RPMI7951 (cell line): ENCODE measurements at places on chromosomes 4 and X.

- peak; percentile 22 for DNase-seq
These were observed 721 bp upstream of the MAOA start for GRCh38 chrX:43655151-43656004.

- DNase-seq = no peak
These were observed 34.2 kb upstream of the TBC1D14 start for GRCh38 chr4:6875431-6875831.

DNA sequence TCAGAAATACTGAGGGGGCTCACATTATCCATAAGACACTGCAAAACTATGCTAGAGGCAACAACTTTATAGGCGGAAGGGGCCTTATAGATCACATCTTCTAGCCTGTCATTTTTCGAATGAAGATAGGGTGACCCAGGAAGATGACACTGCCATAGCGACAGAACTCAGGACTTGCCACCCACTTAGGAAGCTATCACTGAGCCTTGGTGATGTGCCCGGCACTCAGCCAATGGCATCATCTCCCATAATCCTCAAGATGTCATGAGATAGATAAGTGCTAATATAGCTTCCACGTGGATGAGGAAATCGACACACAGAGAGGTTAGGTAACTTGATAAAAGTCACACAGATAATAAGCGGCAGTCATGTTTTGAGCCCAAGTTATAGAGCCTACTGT is 346.6 kb downstream of the DHX15 start:
- DNase-seq = no peak

- no peak for DNase-seq
These were observed 20.1 kb upstream of the FRMPD4 start for GRCh38 chrX:12118134-12118533.

DNA sequence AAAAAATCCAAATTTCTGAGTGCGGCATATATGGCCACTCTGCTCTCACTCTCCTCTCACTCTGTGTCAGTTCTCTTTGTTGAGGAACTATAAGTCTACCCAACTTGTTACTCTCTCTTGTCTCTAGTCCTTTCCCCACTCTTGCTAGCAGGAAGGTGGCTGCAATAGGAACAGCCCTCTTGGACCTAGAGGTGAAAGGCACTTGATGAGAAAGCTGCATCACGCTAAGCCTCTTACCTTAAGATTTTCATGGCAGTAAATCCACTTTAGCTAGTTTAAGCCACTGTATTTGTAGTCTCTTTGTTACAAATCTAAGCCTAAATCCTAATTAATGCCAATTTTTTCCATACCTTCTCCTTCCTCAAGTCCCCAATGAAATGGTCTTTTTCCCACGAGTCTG is 189.9 kb downstream of the NKX6-1 start:
- DNase-seq = no peak

- DNase-seq = no peak
These were observed 31.2 kb upstream of the RAB40A start for GRCh38 chrX:103550415-103551051.

DNA sequence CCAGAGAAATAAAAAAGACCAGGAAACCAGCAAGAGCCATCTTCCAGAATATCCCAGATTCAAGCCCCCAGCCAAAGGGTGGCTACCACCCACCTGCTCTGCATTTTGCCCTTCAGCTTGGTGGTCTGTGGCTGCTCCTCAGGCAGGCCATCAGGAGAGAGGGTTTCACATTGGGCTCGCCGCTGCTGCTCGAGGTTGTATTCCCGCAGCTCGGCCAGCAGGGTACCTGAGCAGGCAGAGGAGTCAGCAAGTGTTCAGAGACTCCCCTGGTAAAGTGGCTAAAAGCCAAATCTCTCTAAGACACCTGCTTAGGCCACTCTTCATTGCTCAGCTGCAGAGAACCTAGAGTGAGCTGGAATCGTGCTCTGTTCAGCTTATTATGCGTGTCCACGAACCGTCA is 110.8 kb upstream of the HSD17B10 start:
- DNase-seq = no peak
